ENCODE measurements at places on chromosomes 6 and 20.
A peak's percentile ranks its signal among the peaks of the same experiment; 100 is the strongest.

GRCh38 chr6:162907876-162908481 is 180.2 kb downstream of the PACRG start:
- DNase-seq = peak; percentile 16

- no peak for DNase-seq
Measured at GRCh38 chr6:138677538-138677937, 96.0 kb upstream of the CCDC28A start.

- peak; percentile 41 for DNase-seq
Measured at GRCh38 chr20:63652192-63652980, 838 bp downstream of the STMN3 start.

- no peak for DNase-seq
Measured at GRCh38 chr6:55174211-55175026, at the start of gene HCRTR2. Gene HCRTR2, plus strand, starts transcription at chr6:55174515. Its CDS starts 73 bp downstream, at chr6:55174588.

- peak; percentile 40 for DNase-seq
Measured at GRCh38 chr6:39243809-39244208, 14.5 kb upstream of the KCNK5 start.

- peak; percentile 80 for DNase-seq
Measured at GRCh38 chr6:70709826-70710225, 42.1 kb downstream of the SMAP1 start.

DNA sequence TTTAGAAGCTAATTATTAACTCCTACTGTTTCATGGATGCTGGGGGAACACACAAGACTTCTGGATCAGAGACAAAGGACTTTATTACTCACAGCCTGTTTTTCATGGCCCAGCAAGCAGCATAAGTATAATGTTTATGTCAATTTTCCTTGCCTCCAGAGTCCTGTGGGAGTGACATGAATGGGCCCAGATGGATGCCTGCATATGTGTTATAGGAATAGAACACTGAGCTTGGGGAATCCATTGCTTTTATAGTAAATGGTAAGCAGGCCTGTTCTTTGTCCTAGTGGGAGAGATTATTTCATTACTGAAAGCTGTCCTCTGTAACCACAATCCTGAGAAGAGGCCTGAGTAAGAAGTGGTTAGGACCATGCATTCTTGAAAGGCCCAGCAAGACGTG is 25.6 kb downstream of the BLTP3A start:
- no peak for DNase-seq

All from GM23248 (cell line).